Psoas muscle (tissue), 8 donors: ENCODE measurements at places on chromosomes 4 and X. TPM values are rescaled to one million over a fixed set of nuclear protein-coding genes. Genes with fewer than 3 reads are reported as not detected.

DNA sequence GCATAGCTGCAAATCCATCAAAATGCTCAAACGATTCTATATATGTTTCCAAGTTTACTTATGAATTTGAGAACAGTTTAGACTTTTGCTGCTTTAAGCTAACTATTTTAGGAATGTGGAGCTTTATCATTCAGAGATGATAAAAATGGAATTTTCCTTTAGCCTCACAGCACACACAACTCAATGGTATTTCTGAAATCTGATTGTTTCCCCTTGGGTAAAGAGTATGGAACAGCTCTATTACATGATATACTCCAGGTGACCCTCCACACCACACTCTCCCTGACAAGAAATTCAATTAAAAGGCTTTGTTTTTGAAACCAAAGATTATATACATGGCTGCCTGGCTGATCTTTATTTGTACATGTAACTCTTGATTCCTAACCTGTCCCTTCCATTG is 120.0 kb downstream of the LUZP4 start:
- no peak for DNase-seq

GRCh38 chrX:133857640-133858269 is 127.6 kb downstream of the GPC3 start:
- no peak for DNase-seq

- no peak for DNase-seq
Measured at GRCh38 chr4:146095091-146095690, 80.3 kb upstream of the LSM6 start.

The AWAT1 gene
- polyA plus RNA-seq = not detected

The GPR173 gene
- polyA plus RNA-seq = 0.16 TPM
